Lung microvascular endothelial cell (primary cell): ENCODE measurements at places on chromosomes 6 and 20. TPM values are rescaled to one million over a fixed set of nuclear protein-coding genes. Genes with fewer than 3 reads are reported as not detected.

CAP2 gene
- 0.40 and 0.87 TPM in 2 replicates for total RNA-seq

THBS2 gene
- total RNA-seq, result 2.0 and 2.4 TPM in 2 replicates

IL17F gene
- not detected in 2 replicates for total RNA-seq

MCCD1 gene
- not detected in 2 replicates for total RNA-seq

SALL4 gene
- total RNA-seq, result 0.20 and 0.22 TPM in 2 replicates

AFG1L gene
- total RNA-seq, result 1.5 and 3.2 TPM in 2 replicates

TAF11 gene
- 25.9 and 26.0 TPM in 2 replicates for total RNA-seq

ULBP2 gene
- total RNA-seq, result 0.79 and 2.4 TPM in 2 replicates

KHDC1L gene
- total RNA-seq, result not detected in 2 replicates

FERMT1 gene
- total RNA-seq, result under 0.01 and 0.44 TPM in 2 replicates

DNA sequence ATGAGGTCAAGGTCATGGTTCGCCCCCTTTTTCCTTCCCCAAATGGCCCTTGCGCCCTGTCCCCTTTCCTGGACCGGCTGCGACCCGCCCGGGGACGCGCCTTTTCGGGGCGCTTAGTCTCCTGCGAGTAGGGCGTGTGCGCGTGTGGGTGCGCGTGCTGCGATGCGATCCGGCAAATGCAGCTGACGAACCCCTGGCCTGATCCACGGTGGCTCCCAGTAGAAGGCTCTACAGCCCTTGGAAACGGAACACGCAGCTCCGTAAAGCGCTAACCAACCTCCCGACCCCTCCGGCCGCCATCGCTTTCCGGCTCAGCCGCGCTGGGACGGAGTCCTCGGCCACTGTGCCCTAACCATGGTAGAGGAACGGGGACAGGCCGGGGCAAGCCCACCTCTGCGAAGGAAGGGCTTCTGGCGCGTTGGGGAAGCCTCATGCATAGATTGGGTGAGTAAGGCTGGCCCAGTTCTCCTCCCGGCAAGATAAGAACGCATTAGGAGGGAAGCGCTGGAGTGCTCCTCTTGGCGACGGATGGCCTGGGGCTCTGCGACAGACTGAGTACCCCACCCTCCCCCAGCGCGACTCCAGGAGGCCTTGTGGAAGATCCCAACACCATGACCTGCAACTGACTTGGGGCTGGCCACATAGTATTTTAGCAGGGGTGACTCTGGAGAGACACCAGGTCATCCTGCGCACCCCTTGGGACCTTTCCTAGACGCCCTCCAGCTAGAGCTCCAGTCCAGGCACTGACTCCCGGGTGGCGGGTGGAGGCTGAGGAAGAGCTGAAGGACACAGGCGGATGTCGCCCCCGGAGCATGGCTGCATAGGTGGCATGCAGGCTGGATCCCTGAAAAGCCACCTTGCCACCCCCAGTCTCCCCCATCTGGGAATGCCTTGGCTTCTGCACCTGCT is 1.1 kb upstream of the SLC4A11 start:
- peak; percentile 50 for DNase-seq

DNA sequence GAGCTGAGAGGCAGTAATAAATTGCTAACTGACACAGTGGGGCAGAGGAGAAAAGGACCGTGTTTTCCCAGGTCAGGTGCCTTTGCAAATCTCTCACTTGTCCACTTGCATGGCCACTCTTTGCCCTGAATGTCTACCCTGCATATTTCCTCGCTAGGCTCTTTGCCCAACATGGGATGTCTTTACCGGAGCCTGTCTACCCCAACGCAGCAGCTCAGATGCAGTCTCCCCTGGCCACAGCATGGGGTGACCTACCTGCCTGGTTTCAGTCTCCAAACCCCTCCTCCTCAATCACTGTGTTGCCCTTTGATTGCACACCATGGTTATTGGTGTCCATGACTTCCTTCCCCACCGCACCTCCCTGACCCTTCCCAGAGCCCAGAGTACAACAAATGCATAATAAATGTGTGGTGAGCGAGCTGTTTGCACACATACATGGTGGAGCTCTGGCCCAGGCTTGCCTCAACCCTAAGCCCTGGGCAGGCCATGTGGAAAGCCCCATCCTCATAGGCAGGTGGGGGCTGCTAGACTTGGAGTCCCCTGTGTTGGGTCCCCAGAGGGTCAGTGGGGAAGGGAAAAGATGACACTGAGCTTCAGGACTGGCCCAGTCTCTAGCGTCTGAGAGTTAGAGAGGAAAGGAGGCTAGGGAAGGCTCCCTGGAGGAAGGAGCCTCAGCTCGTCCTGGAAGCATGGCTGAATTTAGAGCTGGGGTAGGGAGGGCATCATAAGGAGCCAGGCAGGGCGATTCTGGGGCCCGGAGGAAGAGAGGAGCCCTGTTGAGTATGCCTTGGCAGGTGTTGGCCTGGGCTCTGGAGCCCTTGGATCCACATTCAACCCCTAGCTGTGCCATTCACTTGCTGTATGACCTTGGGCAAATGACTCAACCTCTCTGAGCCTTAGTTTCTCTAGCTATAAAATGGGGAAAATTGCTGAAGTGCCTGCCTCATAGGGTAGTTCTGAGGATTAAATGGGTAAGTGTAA is 4.4 kb upstream of the BPIFB6 start:
- no peak for DNase-seq

GRCh38 chr6:143357561-143358255 is 92.8 kb downstream of the ADAT2 start:
- DNase-seq, result no peak

DNA sequence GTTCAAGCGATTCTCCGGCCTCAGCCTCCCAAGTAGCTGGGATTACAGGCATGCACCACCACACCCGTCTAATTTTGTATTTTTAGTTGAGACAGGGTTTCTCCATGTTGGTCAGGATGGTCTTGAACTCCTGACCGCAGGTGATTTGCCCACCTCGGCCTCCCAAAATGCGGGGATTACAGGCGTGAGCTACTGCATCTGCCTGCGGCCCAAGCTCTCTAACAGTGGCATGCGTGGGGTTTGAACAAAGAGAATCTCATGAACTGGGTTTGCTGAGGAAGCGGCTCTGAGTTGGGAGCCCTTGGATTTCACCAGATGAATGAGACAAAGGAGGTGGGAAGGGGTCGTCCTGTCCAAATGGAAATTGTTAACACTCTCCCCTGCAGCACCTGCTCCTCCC is 33.2 kb upstream of the CD83 start:
- DNase-seq, result no peak

DNA sequence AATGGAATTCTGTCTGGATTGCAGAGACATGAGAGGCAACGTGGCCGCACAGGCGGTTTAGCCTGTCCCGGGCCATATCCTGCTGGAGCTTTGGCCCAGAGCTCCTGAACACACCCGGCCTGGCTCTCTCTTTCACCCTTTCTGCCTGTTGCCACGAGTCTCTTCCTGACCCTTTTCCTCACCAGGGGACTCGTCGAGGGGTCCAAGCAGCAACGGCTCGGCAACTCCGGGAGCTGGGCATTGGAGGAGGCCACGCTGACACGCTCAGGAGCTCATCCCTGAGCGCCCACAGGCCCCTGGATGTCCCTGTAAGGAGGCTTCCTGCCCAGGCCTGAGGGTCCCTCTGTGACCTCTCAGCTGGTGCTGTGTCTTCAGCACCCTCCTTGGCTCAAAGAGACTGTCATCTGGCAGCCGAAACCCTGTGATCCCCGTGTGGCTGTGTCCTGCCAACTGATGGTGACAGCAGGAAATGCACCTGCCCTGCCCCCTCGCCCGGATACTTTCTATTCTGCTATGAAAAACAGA is 103.8 kb downstream of the RNASET2 start:
- no peak for DNase-seq

DNA sequence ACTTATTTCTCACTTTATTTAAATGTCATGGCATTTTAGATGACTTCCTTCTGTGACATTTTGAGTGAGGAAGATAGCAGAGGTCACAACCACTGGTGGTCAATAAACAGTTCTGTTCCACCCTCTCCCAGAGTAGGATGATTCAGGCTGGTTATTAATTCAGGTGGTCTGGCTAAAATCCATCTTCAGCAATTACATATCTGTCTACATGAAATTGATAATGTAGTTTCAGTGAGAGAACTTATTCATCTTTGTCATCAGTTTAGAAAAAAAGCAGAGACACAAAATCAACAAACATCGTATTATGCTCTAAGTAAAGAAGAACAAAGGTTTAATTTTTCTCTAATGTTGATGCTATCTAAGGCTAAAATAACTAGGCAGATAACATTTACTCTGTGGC is 525.5 kb downstream of the TENT5A start:
- no peak for DNase-seq

- peak; percentile 59 for DNase-seq
These were observed 43.0 kb downstream of the KIF16B start for GRCh38 chr20:16530201-16530681.

DNA sequence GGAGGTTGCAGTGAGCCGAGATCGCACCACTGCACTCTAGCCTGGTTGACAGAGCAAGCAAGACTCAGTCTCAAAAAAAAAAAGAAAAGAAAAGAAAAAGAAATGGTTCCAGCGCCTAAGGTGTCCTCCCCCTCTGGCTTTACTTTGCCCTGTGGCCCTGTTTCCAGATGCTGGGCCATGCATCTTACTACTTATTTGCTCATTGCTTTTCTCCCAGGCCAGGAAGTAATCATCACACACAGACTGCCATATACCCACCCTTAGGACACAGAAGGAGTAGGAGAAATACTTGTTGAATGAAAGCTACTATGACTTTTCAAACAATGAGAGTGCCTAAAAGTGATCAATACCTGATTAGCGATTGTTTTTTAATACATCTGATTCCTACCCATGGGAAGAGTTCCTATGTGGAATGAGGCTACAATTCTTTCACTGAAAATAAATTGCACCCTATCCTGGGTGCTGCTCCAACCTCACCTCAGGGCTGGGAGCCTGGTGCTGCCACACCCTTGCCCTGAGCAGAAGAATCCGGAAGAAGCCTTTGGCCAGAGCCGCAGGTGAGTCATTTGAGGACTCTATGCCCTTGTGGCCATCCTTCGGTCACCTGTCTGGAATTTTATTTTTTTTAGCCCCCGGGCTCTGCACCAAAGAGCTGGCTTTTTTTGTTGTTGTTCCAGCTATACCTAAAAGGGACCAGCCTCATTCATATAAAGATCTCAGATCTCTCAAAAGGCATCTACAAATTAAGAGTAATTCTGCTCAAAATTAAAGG is 22.7 kb upstream of the TFAP2C start:
- DNase-seq, result no peak

DNA sequence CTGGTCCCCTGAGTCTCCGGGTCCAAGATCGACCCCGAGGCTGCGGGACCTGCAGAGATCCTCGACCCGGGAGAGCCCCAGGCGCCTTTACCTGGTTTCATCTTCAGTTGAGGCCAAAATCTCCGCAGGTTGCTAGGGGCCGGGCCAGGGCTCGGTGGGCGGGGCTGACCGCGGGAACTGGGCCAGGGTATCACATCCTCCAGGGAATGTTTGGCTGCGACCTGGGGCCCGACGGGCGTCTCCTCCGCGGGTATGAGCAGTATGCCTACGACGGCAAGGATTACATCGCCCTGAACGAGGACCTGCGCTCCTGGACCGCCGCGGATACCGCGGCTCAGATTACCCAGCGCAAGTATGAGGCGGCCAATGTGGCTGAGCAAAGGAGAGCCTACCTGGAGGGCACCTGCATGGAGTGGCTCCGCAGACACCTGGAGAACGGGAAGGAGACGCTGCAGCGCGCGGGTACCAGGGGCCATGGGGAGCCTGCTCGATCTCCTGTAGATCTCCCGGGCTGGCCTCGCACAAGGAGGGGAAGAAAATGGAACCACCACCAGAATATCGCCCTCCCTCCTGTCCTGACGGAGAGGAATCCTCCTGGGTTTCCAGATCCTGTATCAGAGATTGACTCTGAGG is 53.8 kb upstream of the POLR1H start:
- no peak for DNase-seq

DNA sequence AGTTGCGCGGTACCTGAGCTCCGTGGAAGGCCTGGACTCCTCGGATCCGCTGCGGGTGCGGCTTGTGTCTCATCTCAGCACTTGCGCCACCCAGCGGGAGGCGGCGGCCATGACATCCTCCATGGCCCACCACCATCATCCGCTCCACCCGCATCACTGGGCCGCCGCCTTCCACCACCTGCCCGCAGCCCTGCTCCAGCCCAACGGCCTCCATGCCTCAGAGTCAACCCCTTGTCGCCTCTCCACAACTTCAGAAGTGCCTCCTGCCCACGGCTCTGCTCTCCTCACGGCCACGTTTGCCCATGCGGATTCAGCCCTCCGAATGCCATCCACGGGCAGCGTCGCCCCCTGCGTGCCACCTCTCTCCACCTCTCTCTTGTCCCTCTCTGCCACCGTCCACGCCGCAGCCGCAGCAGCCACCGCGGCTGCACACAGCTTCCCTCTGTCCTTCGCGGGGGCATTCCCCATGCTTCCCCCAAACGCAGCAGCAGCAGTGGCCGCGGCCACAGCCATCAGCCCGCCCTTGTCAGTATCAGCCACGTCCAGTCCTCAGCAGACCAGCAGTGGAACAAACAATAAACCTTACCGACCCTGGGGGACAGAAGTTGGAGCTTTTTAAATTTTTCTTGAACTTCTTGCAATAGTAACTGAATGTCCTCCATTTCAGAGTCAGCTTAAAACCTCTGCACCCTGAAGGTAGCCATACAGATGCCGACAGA is 9.9 kb downstream of the HEY2 start:
- no peak for DNase-seq

GRCh38 chr6:75621846-75622245 is 20.2 kb downstream of the SENP6 start:
- DNase-seq, result no peak

DNA sequence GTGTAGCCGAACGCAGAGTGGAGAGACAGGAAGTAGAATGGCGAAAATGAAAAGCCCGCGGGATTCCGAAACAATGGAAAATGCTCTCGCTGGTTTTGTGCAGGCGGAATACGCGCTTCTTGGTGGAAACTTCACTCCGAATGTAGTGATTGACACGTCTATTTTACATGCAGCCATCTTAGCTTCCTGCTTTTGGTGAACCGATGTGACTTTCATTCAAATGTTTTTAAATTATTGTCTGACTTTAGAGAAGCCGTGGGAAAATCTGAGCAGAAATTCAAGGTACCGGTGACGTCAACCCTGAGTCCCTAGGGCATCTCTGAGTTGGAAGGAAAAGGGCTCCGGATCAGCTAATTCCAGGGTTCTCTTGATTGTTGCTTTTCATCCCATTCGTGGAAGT is 11.4 kb downstream of the GPX5 start:
- DNase-seq, result peak; percentile 19

DNA sequence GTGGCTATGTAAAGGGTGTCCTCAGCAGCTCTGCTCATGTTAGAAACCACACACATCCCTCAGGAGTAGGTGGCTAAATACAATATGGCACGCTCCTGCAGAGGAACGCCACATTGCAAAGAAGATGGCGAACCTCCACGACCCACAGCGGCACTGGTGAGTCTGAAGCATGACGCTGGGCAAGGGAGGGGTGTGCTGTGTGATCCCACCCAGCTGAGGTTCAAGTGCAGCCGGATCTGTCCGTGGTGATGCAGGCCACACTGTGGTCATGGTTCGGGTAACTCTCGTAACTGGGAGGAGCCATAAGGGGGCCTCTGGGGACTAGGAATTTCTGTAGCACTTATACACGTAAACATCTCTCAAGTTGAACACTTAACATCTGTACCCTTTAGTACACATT is 23.4 kb upstream of the APMAP start:
- no peak for DNase-seq

DNA sequence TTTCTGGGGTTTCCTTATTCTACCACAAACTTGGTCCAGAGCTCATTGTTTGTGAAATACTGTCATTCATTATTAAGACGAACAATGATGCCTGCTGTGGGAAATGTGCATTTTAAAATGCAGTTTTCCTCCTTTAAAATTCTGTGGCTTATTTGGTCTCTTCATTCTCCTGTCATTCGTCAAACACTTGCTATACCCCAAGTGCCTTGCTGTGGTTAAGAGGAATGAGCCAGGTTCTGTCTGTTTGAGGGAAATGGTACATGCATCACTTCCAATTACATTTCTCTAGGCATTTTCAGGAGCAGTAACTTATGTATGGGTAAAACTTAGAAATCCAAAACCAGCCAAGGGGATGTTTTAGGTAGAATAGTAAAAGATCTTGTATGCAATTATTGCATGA is 1087.7 kb downstream of the KIF16B start:
- no peak for DNase-seq
